ENCODE measurements at places on chromosomes 3 and 15.

DNA sequence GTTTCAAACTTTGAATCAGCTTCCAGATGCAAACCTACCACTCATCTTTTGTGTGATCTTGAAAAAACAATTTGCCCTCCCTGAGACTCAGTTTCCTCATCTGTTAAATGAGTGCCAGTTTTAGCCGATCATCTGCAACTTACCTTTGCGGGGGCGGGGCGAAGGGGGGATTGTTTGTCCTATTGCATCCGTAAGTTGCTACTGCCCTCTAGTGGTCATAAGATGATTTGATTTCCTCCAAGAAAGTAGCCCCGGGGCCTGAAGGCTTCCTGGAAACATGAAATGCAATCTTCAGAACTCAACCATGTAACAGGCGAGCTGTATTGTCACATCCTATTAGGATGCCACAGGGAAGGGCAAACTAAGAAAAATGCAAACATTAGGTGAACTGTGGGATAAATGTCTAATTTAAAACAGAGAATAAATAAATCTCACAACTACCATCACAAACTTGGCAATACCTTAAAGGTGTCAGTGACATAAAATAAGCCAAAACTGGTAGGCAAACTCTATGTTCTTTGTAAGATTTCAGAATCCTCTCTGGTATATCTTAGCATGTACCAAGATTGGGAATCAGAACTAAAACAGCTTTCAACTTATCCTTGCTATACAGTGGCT, 63.5 kb upstream of the CLDN18 start:
- DNase-seq = peak; percentile 13

DNA sequence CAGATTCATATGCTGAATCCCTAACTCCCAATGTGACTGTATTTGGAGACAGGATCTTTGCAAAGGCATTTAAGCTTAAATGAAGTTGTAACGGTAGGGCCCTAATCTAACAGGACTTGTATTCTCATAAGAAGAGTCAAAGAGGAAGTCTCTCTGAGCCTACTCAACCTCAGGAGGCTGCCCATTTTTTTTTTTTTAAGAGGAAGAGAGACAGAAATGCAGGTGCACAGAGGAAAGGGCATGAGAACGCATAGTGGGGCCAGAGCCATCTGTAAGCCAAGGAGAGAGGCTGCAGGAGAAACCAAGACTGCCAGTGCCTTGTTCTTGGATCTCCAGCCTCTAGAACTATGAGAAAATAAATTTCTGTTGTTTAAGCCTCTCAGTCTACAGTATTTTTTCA, 28.4 kb downstream of the ZNF860 start:
- no peak for DNase-seq

DNA sequence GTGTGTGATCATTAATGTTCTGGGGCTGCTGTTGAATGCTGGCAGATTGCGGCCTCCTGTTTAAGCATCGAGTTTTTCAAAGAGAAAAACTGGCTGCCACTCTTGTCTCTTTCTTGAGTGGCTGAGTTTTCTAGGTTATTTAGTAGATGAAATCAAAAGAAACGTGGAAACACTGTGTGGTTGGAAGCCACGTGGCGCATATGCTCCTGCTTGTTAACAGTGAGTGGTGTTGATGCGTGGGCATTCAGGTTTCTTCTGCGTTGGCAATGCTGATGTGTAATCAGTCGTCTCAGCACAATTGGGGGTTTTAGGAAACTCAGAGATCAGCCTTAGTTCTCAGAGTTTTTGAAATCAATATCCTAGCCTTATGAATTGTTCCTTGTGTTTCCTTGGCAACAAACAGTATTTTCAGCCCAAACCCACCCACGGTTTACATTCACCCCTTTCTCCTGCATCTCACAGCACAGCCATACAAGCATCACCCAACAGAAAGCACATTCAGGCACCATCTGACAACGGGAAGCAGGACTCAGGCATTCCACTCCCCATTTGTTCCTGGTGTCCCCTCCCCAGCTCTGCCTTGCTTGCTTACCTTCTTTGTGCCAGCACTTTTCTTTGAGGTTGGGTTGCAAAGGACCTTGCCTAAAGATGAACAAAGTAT, 74.7 kb downstream of the SEC22A start:
- no peak for DNase-seq

- no peak for DNase-seq
Measured at GRCh38 chr3:134630506-134630905, 20.3 kb downstream of the KY start.

DNA sequence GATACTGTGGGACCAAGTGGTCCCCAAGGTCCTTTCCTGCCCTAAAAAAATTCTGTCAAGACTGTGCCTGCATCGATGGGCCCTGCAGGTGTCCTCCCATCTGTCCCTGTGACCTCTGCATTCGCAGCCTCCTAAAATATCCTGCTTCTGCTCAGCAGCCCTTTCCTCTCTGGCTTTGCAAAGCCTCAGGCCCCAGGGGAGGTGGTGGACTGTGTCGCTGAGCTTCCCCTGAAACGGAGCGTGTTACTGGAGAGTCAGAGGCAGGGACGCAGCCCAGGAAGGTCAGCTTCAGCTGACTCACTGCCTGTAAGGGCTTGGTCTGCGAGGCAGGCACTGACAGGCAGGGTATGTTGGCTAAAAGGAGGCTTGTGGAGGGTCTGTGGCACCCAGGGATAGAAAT, 110.0 kb downstream of the RAB11A start:
- no peak for DNase-seq

DNA sequence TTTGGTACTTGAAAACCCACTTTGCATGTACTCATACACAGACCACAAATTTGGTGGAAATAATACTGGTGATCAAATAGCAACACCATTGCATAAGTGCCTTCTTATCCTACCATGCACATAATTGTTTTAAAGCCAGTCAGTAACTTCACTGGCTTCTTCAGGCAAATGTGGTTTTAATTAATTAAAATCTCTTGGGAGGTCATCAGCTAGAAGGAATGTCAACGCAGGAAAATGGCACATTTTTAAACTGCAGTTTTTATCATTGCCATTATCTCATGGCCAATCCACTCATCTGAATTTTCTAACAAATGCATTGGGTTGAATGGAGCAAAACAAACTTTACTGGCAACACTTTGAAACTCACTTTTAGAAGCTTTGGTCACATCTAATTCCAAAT, 105.7 kb upstream of the ZPLD1 start:
- no peak for DNase-seq

- no peak for DNase-seq
Measured at GRCh38 chr15:71455107-71455506, 339.8 kb downstream of the THSD4 start.

DNA sequence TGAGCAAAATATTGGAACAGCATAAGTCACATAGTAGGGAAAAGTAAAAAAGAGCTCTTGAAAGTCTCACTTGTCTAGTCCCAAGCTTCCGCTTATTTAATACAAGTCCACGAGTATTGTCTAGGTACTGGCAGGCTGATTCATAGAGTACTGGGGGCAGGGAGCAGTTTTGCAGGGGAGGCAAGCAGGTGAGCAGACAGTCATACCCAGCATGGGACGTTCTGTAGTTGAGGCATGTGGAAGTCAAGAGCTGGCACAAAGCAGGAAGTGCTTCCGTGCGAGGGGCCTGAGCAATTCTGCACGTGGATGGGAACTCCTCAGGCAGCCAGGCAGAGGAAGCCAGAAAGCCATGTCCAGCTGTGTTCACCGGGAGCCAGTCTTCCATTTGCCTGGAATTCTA, 287.6 kb downstream of the EPHB1 start:
- no peak for DNase-seq

DNA sequence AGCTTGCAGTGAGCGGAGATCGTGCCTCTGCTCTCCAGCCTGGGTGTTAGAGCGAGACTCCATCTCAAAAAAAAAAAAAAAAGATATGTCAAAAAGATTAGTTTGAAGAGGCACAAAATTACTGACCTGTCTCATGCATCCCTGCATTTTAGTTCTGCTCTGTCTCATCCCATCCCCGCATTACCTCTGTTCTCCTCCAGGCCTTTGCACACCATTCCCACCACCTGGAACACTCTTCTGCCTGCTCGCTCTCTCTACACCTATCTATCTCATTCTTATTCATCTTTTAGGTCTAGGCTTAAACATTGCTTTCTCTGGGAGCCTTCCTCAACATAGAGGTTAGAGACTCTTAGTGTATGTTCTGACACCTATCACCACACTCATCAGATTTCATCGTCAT, 32.9 kb upstream of the ZNF770 start:
- no peak for DNase-seq
